ENCODE measurements at places on chromosomes 11 and 22.

DNA sequence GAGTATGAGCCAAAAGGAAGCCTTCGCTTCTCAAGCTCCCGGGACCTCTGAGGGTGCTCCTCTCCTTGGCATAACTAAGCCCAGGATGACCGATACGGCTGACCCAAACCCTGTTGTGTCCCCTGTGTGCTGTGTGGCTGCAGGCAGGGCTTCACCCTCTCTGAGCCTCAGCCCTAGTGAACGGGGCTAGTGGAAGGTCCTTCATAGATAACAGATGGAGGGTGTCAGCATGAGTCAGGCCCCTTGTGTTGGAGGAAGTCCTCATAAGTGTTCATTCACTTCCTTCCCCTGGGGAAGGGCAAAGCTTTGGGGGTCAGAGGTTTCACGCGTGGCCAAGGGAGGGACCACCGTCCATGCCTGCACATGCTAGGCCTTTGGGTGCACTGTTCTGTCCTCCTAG lies 21.5 kb downstream of the SHISAL1 start:
- no peak for DNase-seq

GRCh38 chr11:33987545-33987944 lies 64.0 kb upstream of the CAPRIN1 start:
- DNase-seq = no peak

DNA sequence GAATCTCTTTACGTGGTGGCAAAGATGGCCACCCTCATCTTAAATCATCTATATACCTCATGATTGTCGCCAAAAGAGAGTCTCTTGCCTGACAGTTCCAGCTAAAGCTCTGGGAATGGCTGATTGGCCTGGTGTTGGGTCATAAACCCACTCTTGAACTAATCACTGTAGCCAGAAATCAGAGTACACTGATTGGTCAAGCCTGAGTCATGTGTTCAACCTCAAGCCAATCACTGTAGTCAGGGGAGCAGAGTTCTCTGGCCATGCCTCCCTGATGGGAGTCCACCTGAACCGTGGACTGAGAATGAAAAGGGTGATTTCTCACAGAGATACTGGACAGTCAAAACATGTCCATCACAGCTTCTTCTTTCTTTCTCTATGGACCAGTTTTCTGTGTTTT lies 45.8 kb downstream of the RCN1 start:
- no peak for DNase-seq

DNA sequence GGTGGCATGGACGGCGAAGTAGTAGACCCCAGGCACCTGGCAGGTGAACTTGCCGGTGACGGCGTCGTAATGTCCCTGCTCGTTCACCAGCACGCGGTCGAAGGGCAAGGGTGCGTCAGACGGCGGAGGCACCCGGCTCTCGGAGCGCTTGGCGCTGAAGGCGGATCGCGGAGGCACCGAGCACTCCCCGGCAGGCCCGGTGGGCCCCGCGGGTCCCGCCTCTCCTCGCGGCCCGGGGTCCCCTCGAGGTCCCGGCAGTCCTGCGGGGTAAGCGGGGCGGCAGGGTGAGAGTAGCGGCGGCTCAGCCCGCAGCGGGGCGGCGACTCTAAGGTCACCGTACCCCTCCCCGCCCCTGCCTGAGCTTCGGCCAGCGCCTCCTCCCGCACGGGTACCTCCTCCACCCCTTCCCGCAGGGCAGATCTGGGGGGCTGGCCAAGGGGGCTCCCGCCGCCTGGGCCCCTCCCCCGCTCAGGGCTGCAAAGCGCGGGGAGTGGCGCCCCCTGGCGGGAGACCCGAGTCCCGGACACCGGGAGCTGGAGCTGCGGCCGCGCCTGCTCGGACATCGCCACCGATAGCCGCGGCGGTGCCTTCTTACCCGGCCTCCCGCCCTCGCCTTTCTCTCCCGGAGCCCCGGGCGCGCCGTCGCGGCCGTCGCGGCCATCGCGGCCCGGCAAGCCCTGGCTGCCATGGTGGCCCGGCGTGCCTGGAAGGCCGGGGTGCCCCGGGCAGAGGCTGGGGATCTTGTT lies 921 bp downstream of the C1QTNF5 start:
- no peak for DNase-seq

GRCh38 chr11:77821349-77821851 lies 456 bp downstream of the AAMDC start:
- no peak for DNase-seq

DNA sequence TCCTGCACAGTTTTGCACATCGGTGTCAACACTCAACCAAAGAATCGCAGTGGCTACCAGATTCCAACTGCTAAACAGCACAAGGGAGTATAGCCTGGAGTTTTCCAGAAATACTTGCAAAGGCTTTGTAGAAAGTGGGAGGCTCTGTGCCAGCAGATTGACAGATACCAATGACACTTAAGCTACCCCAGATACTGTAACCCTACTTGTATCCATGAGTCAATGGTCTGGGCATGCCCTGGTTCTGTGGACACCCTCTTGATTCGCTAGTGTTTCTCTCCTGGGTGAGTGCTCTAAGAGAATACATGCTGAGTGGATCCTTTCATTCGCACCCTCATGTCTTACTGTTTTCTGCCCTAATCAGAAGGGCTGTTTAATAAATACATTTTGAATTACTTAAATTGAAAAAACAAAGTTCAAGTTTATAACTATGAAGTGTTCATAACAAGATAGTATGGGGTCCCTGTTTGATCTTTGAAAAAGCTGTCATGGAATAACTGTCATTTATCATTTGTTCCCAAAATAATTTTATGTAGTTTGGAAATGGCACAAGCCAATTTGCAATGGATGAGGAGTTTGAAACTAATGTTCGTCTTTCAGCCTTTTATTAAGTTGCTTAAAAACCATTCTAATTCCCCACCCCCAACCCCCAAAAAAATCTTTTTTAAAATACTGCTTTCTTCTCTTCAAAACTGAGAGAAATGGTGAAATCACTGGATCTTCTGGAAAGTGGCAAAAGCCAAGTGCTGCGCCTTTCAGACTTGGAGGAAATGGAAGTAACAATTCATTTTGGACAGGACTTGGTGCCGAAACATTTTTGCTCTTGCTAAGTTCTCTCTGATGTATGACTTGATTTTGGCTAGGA lies 600.5 kb upstream of the TENM4 start:
- DNase-seq = no peak

- DNase-seq = no peak
Observed at GRCh38 chr22:45918459-45919370, 58.2 kb downstream of the WNT7B start.

DNA sequence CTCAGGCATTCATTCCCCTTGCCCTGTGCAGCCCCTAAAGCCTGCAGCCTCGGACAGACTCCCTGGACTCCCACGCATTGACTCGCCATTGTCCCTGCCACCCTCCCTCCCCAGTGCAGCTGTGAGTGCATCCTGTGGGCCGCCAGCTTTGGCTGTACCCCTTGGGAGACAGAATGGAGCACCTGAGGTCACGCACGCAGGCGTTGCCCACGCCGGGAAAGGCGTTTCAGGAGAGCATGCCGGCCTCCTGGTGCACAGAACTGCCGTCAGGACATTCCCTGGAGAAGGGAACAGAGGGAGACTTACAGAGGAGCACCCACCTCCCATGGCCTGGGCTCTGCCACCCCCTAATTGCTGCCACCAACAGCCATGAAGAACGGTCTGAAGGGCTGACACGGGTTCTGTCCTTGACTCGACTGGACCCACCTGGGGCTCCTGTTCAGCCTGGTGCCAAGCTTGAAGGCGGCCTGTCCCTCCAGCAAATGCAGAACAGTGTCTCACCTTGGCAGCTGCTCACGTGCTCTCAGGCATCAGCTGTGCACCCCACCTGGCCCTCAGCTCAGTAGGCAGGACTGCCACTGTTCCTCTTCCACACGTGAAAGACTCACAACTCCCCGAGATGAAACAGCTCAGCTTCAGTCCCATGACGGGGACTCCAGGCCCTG lies 503.8 kb downstream of the BRD1 start:
- DNase-seq = no peak

DNA sequence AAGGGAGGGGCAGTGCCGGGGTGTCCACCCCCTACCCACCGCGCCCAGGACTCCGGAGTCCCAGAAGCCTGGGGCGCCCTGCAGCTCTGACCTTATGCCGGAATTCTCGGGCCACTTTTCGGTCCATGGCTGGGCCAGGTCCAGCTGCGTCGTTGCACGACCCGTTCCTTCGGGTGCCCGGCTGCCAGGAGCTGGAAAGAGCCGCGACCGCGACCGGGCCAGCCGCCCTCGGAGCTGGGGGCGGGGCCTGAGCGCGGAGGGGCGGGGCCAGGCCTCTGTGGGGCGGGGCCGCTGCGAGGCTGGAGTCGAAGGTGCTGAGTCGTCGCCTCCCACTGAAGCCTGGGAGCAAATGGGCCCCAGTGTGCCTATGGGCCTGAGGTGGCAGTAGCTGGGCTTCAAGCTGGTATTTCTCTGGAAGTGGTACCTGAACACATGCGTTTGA lies at the start of gene USH1C:
TSS of gene USH1C (minus strand) at position 236 of the 442 bp plus-strand sequence. CDS start at position 127, 109 bp downstream.
- no peak for DNase-seq

DNA sequence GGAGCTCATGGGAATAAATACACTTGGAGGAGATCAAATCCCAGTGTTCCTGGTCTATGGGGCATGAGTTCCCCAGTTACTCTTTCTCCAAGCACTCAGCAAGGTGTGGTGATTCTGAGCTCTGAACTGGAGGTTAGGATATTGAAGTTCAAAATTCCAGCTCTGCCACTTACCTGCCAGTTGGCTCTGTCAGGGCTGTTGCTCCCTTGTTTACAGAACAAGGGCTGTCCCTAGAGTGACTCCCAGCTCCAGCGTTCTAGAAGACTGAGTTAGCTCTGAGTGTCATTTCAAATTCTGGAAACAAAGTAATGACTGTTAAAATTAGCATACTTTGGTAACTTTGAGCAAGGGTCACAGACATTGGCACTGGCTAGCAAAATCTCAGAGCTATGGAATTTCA lies 69.7 kb upstream of the ZBED5 start:
- no peak for DNase-seq

- DNase-seq = peak; percentile 3
Observed at GRCh38 chr11:93541884-93542810, 1.0 kb downstream of the SMCO4 start.

GRCh38 chr22:25650833-25651232 lies 86.4 kb downstream of the GRK3 start:
- DNase-seq = no peak

GRCh38 chr11:4466131-4466870 lies 16.1 kb upstream of the OR52K1 start:
- no peak for DNase-seq

- DNase-seq = no peak
Observed at GRCh38 chr11:125372088-125372487, 124.0 kb downstream of the FEZ1 start.

GRCh38 chr22:27603800-27604144 lies 197.8 kb downstream of the MN1 start:
- DNase-seq = no peak

- DNase-seq = no peak
Observed at GRCh38 chr22:46054091-46055073, 77.4 kb upstream of the WNT7B start.

GRCh38 chr11:2377511-2378443 lies 667 bp downstream of the CD81 start:
- peak; percentile 43 for DNase-seq

DNA sequence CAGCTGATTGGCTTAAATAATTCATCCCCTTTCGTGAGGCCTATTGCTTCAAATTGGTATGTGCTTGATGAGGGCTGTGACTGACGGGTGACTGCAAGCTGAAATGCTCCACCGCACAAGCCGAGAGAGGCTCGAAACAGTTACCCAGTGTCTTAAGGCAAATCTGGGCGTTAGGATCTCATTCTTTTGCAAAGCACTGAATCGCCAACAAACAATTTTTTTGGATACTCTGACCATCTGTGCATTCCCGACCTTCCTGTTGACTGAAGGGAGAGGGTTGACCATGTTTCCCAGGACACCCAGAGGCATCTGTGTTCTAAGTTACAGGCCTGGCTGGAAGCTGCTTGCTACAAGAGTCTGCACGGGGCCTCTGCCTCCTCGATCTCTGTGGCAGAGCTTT lies 32.1 kb downstream of the CACNG2 start:
- DNase-seq = peak; percentile 5

DNA sequence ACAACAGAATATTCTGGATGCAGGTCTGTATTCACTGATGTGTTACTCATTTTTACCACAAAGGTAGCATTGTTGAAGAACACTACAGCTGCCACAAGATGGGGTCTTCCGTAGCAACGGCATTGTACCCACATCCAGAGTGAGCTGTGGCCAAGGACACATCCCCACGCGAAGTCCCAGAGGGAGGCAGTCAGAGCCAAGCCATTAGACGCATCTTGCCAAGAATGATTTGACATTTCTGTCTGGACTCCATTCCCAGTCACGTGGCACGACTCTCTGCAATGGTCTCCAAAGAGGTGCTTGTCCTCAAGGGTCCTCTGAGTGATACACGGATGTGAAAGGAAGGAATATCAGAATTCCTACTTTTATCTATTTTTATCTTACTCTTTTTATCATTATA lies 15.5 kb downstream of the OPCML start:
- DNase-seq = no peak

GRCh38 chr11:40401132-40401853 lies 1058.2 kb downstream of the LRRC4C start:
- no peak for DNase-seq

DNA sequence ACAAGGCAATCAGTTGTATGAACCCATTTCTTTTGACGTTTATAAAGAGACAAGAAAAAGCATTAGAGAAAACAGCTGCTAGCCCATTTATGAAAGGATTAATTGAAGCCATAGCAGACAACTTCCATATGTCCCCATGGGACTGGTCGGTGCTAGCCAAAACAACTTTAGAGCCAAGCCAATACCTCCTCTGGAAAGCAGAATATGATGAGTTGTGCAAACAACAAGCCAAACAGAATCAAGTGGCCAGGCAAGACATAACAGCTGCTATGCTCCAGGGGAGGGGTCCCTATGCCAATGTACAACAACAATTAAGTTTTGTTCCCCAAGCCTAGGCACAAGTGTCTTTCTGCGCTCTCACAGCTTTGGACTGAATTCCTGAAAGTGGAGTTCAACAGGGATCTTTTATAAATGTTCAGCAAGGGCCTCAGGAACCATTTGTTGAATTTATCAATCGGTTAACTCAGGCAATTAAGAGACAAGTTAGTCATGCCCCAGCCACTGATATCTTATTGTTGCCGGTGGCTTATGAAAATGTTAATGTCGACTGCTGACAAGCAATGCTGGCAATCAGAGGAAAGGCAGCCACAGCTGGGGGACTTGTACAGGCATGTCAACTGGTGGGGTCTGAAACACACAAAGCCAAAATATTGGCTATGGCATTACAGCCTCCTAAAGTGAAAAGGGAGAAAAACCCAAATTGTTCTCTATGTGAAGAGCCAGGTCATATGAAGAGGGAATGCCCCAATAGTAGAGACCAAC lies 1593.1 kb upstream of the TENM4 start:
- no peak for DNase-seq

GRCh38 chr22:39306456-39307361 lies 12.7 kb downstream of the RPL3 start:
- no peak for DNase-seq

DNA sequence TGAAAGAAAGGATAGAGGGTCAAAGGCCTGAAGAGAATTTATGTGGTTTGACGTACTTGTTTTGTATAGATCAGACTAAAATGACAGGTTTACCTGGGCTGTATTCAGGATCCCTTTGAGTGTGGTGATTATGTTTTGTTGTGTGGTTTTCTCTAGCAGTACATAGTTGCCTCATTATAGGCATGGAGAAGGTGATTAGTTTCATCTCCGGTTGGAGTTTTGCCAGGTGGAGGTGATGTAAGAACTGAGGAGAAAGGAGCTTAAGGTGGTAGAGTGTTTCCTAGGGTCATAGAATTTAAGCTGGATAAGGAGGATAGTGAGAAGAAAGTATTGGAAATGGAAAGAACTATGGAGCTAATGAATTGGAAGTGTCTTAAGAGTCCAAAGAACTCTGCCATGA lies 229.0 kb downstream of the TMEM135 start:
- DNase-seq = peak; percentile 30

Measured in NCI-H2227 treated with DMSO at 0.1 percent for 48 hours (cell line).